ENCODE measurements at places on chromosomes 2 and 18.

DNA sequence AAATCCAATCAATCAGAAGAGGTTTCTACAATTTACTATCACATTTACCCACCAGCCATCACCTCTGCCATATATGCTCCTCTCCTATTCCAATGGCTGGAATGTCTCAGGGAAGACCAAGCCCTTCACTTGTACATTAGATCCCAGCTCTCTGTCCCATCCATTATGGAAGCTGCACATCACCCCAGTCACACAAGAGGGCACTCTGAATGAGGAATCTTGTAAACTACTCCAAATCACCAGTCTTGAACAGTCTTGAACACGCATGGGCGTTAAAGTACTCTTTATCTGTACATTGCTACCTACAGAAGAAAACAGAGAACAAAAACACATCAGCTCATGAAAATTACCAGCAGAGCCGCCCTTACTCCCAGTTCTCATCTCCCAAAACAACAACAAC lies 38.7 kb downstream of the ZC3H8 start:
- H3K4me3 ChIP-seq: no peak overlapping the region
- H3K27ac ChIP-seq: no peak overlapping the region
- no peaks in the 10 kb centered on the region for H3K4me1 ChIP-seq
- peaks cover 27% of the 10 kb centered on the region for H3K36me3 ChIP-seq
- DNase-seq: no peak

GRCh38 chr2:43280994-43281393 lies 54.6 kb upstream of the ZFP36L2 start:
- peaks cover 11% of the 10 kb centered on the region for H3K36me3 ChIP-seq
- no peak overlapping the region for H3K4me3 ChIP-seq
- no peaks in the 10 kb centered on the region for H3K4me1 ChIP-seq
- no peak overlapping the region for H3K27ac ChIP-seq

- no peaks in the 10 kb centered on the region for H3K27me3 ChIP-seq
- no peak overlapping the region for H3K27ac ChIP-seq
- H3K36me3 ChIP-seq: peaks cover 23% of the 10 kb centered on the region
- DNase-seq: no peak
Observed at GRCh38 chr2:32418778-32419177, 62.0 kb downstream of the BIRC6 start.

GRCh38 chr18:5463390-5463789 lies 80.4 kb downstream of the EPB41L3 start:
- H3K4me3 ChIP-seq: no peak overlapping the region
- no peak overlapping the region for H3K27ac ChIP-seq
- no peaks in the 10 kb centered on the region for H3K4me1 ChIP-seq

- no peaks in the 10 kb centered on the region for H3K36me3 ChIP-seq
- DNase-seq: no peak
- no peaks in the 10 kb centered on the region for H3K4me1 ChIP-seq
- no peak overlapping the region for H3K27ac ChIP-seq
- peaks cover 2% of the 10 kb centered on the region for H3K27me3 ChIP-seq
Observed at GRCh38 chr18:50113726-50114125, 81.2 kb downstream of the MYO5B start.

DNA sequence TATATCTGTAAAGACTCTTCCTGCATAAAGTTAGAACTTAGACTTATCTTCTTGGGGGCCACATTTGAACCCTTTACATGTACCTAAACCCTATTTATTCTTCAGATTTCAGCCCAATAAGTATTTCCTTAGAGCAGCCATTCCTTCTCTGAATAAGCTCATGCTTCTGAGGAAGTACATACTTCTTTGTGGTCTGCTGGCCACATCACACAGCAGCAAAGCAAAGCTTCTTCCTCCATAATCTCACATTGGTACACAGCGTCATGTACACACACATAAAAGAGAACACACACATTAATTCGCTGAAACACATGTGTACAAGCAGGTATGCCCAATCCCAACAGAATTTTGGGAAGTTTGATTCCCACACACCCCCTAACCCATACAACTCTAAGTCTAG lies 331.0 kb downstream of the CDH2 start:
- no peak overlapping the region for H3K27ac ChIP-seq
- H3K27me3 ChIP-seq: no peaks in the 10 kb centered on the region
- H3K36me3 ChIP-seq: no peaks in the 10 kb centered on the region
- no peaks in the 10 kb centered on the region for H3K4me1 ChIP-seq
- no peak overlapping the region for H3K4me3 ChIP-seq

- H3K4me1 ChIP-seq: no peaks in the 10 kb centered on the region
- DNase-seq: no peak
- H3K27me3 ChIP-seq: no peaks in the 10 kb centered on the region
- H3K4me3 ChIP-seq: no peak overlapping the region
Observed at GRCh38 chr2:34107811-34108210, 508.7 kb upstream of the FAM98A start.

DNA sequence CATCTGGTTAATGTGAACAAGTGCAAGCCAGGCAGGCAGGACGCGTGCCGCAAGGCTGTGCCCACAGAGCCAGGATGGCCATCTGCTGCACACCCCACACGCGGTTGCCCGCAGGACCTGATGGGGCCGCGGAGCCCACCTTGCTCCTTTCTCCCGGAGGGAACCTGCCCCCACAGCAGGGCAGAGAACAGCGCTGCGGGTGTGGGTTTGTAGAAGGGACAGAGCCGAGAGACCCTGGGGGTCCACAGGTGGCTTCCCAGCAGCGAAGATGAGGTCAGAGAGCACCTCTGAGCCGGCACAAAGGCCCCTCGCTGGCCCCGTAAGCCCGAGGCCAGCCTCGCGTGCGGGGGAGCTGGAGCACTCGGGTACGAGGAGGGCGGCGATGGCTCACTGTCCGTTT lies 460.8 kb upstream of the SALL3 start:
- H3K4me1 ChIP-seq: no peaks in the 10 kb centered on the region
- no peak for DNase-seq
- H3K27ac ChIP-seq: no peak overlapping the region
- H3K36me3 ChIP-seq: no peaks in the 10 kb centered on the region
- no peak overlapping the region for H3K4me3 ChIP-seq
- no peaks in the 10 kb centered on the region for H3K27me3 ChIP-seq

- DNase-seq: no peak
- H3K27ac ChIP-seq: no peak overlapping the region
- H3K36me3 ChIP-seq: peaks cover 21% of the 10 kb centered on the region
Observed at GRCh38 chr2:241636182-241637017, 558 bp downstream of the THAP4 start.

DNA sequence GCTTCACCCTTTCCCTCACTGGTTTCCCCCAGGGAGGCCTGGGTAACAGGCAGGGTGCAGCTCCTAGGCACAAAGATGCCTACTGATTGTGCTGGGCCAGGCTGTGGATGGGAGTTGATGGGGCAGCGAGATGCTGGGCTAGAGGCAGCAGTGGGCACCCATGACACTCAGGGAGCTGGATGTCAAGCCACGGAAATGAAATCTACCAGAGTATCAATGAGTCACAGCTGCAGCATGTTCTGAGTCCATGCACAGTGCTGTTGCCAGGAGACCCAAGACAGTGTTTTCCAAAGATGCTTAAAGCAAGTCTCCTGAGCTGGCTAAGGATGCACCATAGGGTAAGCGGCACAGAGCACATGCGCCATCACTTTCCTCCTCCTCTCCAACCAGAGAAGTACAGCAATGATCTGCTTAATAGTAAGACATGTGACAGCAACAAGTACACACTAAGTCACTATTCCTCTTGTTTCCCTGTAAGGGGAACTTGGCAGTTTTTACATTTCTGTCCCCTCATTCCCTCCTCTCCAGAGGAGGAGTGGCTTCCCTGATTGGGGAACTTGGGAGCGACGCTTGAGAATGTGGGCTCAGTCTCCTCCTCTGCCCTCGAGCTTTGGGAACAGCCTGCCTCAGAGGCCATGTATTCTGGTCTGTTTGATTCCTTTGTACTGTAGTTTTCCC lies 57.2 kb downstream of the CDC42EP3 start:
- H3K36me3 ChIP-seq: peaks cover 2% of the 10 kb centered on the region
- DNase-seq: no peak
- H3K27me3 ChIP-seq: no peaks in the 10 kb centered on the region
- peaks cover 48% of the 10 kb centered on the region for H3K4me1 ChIP-seq
- H3K4me3 ChIP-seq: no peak overlapping the region

GRCh38 chr2:75173740-75174139 lies 25.6 kb downstream of the TACR1 start:
- DNase-seq: no peak
- H3K4me3 ChIP-seq: no peak overlapping the region
- peaks cover 3% of the 10 kb centered on the region for H3K27me3 ChIP-seq
- H3K36me3 ChIP-seq: no peaks in the 10 kb centered on the region
- no peak overlapping the region for H3K27ac ChIP-seq

- no peaks in the 10 kb centered on the region for H3K36me3 ChIP-seq
- H3K27me3 ChIP-seq: no peaks in the 10 kb centered on the region
- no peaks in the 10 kb centered on the region for H3K4me1 ChIP-seq
- no peak overlapping the region for H3K4me3 ChIP-seq
- no peak for DNase-seq
- H3K27ac ChIP-seq: no peak overlapping the region
Observed at GRCh38 chr18:1998121-1998520, 573.2 kb downstream of the METTL4 start.

- H3K4me3 ChIP-seq: no peak overlapping the region
- no peak overlapping the region for H3K27ac ChIP-seq
- DNase-seq: no peak
- H3K36me3 ChIP-seq: peaks cover 7% of the 10 kb centered on the region
- no peaks in the 10 kb centered on the region for H3K27me3 ChIP-seq
- no peaks in the 10 kb centered on the region for H3K4me1 ChIP-seq
Observed at GRCh38 chr18:74264303-74265020, 27.3 kb downstream of the CYB5A start.

- H3K4me3 ChIP-seq: no peak overlapping the region
- DNase-seq: no peak
- no peaks in the 10 kb centered on the region for H3K27me3 ChIP-seq
- no peaks in the 10 kb centered on the region for H3K36me3 ChIP-seq
- no peak overlapping the region for H3K27ac ChIP-seq
Observed at GRCh38 chr2:187404431-187405110, 43.5 kb downstream of the CALCRL start.

DNA sequence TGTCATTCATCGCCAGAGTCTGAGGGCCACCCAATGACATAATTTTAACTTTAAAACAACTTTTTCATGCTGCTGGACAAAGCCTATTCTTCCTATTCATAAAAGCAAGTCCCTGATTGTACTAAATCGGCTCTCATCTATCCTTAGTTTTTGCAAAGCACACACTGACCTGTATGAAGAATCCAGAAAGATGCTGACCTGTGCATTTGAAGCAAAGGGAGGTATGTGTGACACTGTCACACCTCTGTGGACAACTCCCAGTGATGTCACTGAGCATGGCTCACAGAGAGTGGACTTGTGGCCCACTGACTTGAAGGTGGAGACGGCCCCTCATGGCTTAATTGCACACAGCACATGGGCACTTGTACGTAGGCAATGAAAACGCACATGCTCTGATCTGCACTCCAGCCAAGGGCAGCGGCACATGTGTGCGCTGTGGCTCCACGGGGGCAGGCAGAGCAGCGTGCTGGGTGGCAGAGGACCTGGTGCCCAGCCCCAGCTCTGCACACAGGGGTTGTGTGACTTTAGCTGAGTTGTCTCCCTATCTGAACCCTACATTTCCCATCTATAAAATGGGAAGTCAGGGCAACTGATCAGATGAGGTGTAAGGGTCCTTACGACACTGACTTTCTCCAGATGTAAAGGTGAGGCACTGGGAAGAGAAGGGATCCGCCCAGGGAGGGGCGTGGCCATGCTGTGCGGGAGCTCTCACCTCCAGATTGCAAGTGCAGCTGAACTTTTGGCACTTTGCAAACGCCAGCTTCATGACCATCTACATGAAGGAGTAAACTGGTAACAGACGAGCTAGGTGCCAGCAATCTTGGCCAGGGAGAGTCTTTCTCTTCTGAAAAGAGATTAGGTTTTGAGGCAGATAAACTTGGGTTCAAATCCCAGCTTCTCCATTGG lies 14.3 kb upstream of the ODC1 start:
- H3K27me3 ChIP-seq: no peaks in the 10 kb centered on the region
- H3K36me3 ChIP-seq: no peaks in the 10 kb centered on the region
- no peak overlapping the region for H3K27ac ChIP-seq
- no peak for DNase-seq
- H3K4me3 ChIP-seq: no peak overlapping the region

DNA sequence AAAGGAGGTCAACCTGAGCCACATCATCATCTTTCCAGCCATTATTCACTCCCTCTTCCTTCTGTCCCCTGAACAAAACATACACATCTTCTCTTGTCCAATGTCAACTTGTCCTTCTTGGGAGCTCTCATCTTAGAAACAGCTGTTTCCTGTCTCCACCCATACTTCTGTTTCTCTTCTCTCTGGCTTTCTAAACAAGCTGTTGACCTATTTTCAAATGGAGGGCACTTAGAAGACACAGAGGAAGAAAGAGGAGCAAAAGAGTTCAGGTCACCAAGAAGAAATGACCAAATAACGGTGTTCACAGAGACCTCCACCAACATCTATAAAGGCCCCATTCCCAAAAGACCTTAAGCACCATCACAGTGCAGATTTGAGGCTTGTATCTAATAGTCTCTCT lies 355.9 kb upstream of the HNRNPA3 start:
- no peaks in the 10 kb centered on the region for H3K27me3 ChIP-seq
- H3K36me3 ChIP-seq: no peaks in the 10 kb centered on the region
- peaks cover 11% of the 10 kb centered on the region for H3K4me1 ChIP-seq
- peak overlapping the region; percentile 57 for H3K27ac ChIP-seq
- DNase-seq: no peak

GRCh38 chr2:174835797-174836255 lies 71.6 kb upstream of the CHRNA1 start:
- no peaks in the 10 kb centered on the region for H3K4me1 ChIP-seq
- H3K36me3 ChIP-seq: no peaks in the 10 kb centered on the region
- H3K27ac ChIP-seq: no peak overlapping the region
- H3K4me3 ChIP-seq: no peak overlapping the region
- no peaks in the 10 kb centered on the region for H3K27me3 ChIP-seq

DNA sequence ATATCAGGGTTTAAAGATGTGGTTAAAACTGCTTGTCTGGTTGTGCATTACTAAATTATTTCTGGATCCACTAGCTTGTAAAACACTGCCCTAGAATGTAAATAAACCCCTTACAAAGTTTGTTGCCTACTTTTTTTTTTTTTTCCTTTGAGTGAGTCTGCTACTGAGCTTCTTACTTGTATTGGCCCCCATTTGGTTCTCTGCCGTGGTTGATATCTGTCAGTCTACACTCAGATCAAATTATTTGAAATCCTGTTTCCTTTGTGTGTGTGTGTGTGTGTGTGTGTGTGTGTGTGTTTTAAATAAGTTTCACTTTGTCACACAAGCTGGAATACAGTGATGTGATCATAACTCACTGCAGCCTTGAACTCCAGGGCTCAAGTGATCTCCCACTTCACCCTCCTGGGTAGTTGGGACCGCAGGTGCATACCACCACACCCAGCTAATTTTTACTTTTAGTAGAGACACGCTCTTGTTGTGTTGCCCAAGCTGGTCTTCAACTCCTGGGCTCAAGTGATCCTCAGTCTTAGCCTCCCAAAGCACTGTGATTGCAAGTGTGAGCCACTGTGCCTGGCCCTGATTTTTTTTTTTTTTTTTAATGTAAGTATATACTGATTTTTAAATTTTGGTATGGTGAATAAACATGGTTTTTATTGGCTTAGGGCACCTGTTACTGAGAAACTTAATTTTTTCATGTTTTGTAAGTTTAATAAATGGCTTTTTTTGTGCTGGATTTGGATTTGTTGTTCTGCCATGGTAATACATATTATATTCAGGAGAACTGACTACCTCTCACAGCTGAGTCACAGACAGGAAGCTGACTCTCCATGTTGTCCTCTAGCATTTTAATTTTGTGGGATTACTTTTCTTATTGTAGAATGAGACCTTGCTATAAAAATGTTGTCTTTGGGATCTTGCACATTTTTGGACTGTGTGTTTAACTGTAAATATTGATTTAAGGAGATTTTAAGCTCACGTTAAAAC lies 48.5 kb downstream of the MAP4K4 start:
- H3K4me1 ChIP-seq: peaks cover 46% of the 10 kb centered on the region
- H3K27ac ChIP-seq: no peak overlapping the region
- H3K4me3 ChIP-seq: no peak overlapping the region
- H3K36me3 ChIP-seq: no peaks in the 10 kb centered on the region

Data from T-cell (primary cell).